Hypothalamus (tissue), 51 donors: ENCODE measurements at places on chromosomes 11 and 22.

GRCh38 chr22:45441138-45441537 lies 27.6 kb downstream of the RIBC2 start:
- no peak for DNase-seq

GRCh38 chr11:77104727-77105126 lies 2.1 kb downstream of the OMP start:
- DNase-seq: no peak

GRCh38 chr11:68002938-68003845 lies 705 bp downstream of the UNC93B1 start:
- DNase-seq: no peak

- no peak for DNase-seq
These were observed 56.1 kb upstream of the TIMP3 start for GRCh38 chr22:32745251-32745995.

DNA sequence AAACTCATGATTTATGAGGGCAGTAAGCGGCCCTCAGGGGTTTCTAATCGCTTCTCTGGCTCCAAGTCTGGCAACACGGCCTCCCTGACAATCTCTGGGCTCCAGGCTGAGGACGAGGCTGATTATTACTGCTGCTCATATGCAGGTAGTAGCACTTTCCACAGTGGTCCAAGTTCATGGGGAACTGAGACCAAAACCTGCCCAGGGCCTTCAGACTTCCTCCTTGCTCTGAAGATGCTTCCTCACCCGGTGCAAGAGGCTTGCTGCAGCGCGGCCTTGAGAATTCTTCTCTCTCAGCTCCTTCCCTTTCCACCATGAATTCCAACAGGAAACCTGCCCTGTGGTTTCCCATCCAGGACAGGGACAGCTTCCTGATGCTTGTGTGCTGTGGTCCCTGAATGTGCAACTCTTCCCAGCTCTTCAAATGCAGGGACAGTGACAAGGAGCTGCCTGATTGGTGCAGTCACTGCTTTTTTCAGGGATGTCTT lies 53.9 kb downstream of the GGTLC2 start:
- no peak for DNase-seq

DNA sequence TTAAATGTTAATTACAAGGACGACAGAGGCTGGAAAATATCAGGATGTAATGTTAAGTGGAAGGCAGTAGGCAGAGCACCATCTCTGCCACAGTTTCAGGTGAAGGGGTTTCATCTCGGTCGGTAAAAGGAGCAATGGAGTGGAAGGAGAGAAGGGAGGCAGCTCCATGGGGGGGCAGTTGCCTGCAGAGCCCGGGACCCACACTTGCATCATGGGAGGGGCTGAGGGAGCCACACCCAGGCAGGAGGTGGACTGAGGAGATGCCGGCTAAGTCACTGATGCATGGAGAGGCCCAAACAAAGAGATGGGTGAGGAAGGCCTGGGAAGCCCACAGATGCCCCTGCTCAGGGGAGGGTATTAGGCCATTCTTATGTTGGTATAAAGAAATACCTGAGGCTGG lies 1470.9 kb downstream of the BRD1 start:
- no peak for DNase-seq

DNA sequence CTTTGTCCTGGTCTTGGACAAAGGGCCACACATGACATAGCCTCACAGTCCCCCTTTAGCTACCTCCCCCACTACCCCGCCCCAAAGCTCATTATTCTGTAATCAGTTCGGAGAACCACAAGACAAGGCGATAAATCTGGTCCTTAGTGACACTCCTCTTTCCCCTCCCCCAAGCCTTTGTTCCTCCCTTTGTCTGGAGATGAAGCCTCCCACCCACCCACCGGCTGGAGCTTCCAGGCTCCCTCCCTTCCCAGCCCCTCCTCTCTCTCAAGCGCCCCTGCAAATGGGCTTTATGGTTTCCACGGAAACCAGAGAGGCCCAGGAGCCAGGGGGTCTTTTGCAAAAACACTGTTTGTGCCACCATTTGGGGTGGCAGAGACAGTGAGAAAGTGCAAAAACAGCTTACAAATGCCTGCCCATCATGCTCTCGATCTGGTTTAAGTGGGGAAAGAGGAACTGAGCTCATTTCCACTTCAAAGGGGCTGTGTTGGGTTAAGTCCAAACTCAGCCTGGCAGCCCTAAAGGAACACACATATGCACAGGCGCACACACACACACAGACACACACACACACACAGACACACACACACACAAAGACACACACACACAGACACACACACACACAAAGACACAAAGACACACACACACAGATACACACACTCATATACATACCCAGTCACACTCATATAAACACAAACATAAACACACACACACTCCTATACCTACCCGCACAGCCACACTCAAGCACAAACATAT lies 23.5 kb downstream of the APLNR start:
- DNase-seq: no peak

GRCh38 chr11:77821349-77821851 lies 456 bp downstream of the AAMDC start:
- peak; percentile 29 for DNase-seq

DNA sequence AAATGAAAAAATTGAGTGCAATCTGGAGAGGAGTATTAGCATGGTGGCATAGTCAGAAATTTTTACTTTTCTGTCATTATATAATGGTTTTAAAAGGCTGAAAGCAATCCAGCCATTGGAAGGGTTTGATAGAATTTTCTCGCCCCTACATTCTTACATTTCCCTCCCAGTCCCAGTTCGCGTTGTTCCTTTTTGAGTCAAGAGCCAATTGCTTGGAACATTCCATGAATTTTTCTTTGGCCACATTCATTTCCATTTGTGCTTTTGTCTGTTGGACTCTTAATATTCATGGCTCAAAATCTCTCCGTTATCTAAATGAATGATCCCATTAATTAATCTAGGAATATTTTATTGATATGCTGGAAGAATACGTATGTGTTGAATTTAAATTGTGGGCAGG lies 66.0 kb downstream of the GRK3 start:
- no peak for DNase-seq

GRCh38 chr11:65492637-65493366 lies 6.0 kb upstream of the MALAT1 start:
- peak; percentile 73 for DNase-seq

DNA sequence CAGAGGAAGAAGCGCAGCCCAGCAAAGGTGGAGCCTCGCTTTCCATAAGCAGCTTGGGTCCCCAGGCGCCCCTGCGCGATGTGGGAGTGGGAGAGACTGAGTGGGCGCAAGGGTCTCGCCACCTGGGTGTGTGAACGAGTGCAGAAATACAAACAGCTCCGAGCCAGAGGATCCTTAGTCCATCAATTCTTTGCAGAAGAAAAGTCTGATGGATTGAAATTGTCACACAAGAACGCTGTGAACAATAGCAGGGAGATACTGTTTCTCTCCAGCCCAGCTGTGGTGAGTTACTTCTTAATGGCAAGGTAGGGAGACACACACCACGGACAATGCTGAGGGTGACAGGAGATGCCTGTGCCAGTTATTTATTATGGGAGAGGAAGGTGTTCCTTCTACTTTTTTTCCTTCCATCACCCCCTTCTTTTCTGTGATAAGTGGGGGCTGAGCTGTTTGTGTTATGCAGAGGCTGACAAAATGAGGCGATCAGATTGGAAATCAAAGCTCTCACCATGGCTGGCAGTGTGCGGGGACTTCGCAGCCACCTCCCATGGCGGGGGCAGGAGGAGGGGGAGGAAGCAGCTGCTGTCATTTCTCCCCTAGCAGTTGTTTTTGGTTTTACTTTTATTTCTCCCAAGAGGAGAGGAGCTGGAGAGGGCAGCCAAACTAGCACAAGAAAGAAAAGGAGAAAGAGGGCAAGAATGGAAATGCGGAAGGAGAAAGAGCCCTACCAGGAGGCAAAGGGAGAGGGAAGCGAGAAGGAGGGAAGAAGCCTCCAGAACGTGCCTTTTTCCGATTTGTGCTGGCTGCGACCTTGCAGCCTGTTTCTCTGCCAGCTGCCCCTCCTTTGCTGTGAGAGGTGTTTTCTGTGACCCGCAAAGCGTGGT lies 755.8 kb downstream of the NTM start:
- DNase-seq: no peak

- DNase-seq: no peak
These were observed 12.8 kb downstream of the ENTHD1 start for GRCh38 chr22:39880722-39881121.

DNA sequence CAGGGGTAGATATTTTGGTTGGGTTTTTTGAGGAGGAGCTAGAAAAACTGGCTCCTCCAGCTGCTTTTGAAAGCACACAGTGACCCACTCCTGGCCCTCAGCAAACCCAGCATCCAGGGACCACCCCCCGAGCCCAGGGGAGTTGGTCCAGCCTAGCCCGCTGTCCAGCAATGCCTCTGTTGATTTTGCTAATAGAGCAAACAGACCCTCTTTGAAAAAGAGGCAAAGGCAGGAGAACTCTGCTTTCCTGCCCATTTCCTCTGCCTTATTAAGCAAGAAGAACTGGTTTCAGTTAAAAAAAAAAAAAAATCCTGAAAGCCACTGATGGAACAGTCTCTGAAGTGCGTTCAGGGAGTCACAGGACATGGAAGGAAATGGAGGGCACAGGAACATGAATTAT lies 25.3 kb downstream of the ABTB2 start:
- no peak for DNase-seq

- DNase-seq: no peak
These were observed 50.6 kb upstream of the DEUP1 start for GRCh38 chr11:93279851-93280347.
